Activated T-cell treated with anti-CD3 and anti-CD28 coated beads for 4 hours (primary cell): ENCODE measurements at places on chromosomes 3 and 15.

GRCh38 chr3:189071446-189071845 is 100.3 kb upstream of the TPRG1 start:
- no peak for DNase-seq

- no peak for DNase-seq
These were observed 202.5 kb upstream of the HES1 start for GRCh38 chr3:193933451-193933850.

DNA sequence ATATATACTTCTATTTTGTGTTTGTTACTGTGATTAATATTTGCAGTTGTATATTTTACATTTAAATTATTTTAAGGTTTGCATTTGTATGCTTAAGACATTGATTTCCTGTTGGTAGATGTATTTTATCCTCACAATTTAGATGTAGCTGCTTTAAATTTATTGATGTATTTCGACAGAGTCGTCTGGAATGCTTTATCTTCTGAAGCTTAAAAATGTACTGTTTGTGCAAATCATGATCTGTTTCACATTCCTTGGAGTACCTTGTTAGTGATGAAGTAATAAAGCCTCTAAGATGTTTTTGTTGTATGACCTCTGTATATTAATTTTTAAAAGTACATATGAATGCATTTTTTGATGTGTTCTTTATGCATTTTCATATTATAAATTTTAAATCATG is 1.9 kb downstream of the CHD2 start:
- no peak for DNase-seq

GRCh38 chr3:43361077-43361476 is 74.7 kb downstream of the SNRK start:
- DNase-seq, result no peak

GRCh38 chr15:38662033-38662802 is 97.6 kb upstream of the RASGRP1 start:
- DNase-seq, result no peak

GRCh38 chr3:197023998-197024651 is 5.5 kb downstream of the MELTF start:
- no peak for DNase-seq

GRCh38 chr15:69540622-69541021 is 88.0 kb downstream of the RPLP1 start:
- DNase-seq, result no peak

DNA sequence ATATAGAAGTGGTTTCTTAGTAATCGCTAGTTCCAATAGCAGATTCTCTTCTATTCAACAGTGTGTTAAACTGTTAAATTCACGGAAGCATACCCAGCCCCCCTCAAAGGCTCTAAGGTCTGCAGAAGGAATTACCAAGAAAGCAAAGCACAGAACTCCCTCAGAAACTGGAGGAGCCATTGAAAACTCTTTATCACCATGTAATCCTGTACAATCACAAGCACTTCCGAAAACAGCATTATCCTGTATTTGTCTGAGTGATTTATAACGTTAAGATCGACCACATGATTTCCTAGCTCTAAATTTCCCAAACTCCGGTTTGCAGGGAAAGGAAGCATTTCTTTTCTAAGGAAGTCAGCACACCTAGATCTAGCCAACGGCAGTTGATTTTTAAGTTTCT is 20.0 kb downstream of the MYO1E start:
- DNase-seq, result no peak

DNA sequence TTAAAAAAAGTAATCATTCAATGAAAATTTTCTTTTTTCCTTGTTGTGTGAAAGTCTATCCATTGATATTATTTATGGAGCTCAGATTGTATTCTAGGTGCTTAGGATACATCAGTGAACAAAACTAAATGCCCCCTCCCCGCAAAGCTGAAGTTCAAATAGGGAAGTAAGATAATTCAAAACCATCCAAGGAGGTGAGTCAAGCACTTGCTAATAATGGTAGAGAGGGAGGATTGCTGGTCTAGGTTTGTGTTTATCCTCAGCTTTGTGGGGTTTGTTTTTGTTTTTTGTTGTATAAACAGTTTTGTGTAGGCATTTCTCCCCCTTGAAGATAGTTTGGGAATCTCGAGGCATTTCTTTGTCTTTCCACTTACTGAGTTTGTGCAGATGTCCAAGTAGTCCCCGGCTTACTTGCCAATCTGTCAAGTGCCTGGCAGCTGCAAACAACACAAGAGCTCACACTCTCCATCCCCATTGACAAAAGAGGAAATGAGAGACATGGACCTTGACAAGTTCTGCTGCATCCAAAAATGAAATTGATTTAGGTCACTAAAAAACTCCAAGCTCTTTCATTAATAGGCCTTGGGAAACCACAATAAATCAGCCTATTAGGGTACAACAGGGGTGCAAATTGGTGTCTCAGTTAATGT is 575.8 kb upstream of the TBL1XR1 start:
- DNase-seq, result no peak

DNA sequence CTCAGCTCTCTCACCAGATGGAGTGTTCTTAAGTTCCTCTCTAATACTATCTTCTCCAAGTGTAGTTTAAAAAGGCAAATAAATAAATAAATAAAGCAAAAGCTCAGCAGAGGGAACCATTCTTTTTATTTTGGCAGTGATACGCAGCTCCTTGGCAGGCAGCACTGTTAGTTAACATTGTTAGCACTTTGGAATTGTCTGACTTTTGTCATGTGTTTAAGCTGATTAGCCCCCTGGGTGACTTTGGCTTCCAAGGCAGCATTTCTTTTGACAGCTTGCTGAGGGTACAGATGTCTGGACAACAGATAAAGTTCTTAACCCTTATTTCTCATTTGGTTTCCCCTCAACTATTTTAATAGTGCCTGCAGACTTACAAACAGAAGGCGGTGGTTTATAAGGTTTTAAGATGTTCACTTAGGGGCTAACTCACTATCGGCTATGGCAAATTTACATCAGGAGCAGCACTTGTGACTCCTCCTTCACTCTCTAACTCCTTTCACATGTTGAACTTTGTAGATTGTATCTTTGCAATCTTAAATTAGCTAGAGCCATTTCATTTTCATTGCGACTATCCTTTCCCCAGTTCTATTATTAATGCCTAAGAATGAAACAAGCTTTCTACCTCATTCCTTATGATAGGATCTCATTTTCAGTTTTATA is 213.4 kb downstream of the ZBBX start:
- DNase-seq, result no peak

DNA sequence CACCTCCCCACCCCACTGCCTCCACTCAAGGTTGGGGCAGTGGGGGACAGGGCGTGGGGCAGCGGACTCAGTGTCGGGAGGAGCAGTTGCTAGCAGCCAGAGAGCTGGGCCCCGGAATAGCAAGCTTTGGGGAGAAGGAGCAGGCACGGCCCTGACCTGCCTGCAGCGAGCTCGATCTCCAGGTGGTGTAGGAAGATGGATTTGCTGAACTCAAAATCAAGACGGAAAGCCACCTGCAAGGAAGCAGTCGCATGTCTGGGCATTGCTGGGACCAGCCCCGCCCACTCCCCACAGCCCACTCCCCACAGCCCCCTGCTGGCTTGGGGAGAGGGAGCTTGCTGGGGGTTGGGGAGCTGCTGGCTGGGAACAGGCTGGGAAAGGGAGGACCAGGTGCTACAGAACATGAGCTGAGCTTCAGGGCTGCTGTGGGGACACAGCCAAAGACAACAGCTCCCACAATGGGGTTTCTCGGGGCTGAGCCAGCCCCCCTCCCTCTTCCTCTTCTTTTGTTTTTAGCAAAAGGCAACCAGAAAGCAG is 38.0 kb downstream of the FEM1B start:
- DNase-seq, result no peak

GRCh38 chr3:37531066-37531720 is 330.5 kb upstream of the CTDSPL start:
- no peak for DNase-seq

DNA sequence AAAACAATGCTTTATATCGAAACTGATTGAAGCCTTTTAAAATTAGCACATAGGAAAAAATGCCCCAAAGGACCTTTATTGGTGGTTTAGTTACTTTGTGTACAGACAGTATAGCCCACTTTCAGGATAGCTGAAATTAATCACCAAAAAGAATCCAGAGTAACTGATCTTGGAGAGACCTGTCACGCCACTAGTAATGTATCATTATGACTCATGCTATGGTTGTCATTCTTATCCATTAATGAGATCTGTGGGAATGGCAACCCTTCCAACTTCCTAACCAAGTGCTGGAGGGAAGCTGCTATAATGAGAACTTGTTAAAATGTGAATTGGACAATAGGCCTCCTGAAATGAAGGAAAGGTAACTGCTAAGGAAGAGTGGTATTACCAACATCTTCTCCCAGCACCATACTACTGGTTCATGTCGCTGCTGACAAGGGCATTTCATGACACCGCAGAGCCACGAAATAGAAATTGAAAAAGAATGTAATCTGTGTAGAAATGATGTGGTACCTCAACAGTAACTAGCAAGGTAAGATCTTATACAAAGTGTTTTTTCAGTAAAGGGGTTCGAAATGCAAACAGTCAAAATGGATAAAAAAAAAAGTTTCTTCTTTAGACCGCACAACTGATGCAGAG is 7.1 kb upstream of the EMC4 start:
- no peak for DNase-seq

- DNase-seq, result no peak
These were observed 69.6 kb upstream of the ATP10A start for GRCh38 chr15:25932696-25933095.

- no peak for DNase-seq
These were observed 12.1 kb downstream of the IQGAP1 start for GRCh38 chr15:90400005-90400758.

GRCh38 chr15:98421419-98422129 is 226.8 kb upstream of the IGF1R start:
- DNase-seq, result peak; percentile 52

DNA sequence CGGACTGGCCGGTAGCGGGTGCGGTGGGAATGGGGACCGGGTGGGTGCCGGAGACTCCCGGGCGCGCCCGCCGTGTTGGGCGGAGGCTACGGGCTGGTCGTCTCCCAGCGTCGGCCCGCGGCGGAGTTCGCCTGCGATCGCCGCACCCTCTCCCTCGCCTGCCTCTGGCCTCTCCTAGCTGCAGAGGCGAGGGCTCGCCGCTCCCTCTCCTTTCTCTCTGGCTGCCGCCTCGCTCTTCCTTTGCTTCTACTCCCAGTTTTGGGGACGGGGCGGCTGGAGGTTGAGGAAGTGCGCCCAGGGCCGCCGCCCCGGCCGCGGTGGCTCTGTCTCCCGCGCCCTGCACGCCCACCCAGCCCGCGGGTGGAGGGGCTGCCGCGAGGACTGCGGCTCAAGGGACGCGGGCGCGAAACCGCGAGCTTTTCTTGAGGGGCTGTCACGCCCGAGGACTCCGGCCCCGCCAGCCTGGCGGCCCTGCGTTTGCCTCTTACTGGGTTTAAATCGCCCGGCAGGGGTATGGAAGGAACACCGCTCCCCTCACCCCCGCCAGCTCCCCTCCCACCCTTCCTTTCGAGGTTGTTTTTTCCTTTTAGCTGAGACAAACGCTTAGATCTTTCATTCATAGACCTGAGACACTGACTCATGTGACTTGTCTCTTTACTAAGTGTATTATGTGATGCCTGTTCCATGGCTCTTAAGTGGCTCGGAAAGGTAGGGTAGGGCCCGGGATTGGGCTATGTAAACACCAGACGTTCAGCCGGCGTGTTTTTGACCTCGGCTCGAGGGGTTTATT is 654 bp downstream of the PIK3CA start:
- peak; percentile 44 for DNase-seq

- DNase-seq, result no peak
These were observed 120.1 kb downstream of the OXNAD1 start for GRCh38 chr3:16385151-16385550.

DNA sequence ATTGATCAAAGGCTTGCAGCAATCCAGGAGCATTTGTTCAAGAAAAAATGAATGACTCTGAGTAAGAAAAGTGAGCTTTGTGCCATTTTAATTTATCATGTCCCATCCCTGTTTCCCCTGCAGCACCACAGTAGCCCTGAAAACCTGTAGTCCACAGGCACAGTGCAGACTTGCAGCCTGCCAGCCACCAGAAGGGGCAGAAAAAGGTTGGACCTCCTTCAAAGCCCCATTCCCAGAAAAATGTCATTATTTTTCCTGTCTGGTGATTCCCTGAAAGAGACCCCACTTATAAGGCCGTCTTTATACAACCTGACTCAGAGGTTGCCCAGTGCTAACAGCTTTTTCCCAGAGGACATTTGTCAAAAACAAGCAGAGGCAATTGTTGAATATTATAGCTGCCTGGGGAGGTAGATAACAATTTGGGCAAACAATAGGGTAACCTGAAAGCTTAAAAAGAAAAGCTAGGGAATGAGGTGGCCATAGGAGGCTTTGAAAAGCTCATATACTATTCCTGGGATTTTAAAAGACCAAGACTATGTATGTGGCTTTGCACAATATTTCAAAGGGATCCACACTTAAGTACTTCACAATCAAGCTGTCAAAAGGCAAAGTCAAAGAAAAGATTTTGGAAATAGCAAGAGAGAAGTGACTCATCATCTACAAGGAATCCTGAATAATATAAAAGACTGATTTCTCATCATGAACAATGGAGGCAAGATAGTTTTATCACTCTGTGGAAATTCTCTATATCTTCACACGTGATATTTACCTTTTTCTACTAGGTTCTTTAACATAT is 136.8 kb upstream of the PLXNA1 start:
- DNase-seq, result no peak

DNA sequence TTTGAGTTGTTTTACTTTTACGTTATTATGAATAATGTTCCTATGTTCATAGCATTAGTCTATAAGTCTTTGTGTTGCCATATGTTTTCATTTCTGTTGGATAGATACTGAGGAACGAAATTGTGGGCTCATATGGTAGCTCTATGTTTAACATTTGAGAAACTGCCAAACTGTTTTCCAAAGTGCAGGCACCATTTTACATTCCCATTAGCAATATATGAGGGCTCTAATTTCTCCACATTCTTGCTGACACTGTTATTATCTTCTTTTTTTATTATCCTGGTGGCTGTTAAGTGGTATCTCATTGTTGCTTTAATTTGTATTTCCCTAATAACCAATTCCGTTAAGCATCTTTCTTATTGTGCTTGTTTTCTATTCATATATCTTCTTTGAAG is 1.8 kb upstream of the PIK3R4 start:
- DNase-seq, result no peak

DNA sequence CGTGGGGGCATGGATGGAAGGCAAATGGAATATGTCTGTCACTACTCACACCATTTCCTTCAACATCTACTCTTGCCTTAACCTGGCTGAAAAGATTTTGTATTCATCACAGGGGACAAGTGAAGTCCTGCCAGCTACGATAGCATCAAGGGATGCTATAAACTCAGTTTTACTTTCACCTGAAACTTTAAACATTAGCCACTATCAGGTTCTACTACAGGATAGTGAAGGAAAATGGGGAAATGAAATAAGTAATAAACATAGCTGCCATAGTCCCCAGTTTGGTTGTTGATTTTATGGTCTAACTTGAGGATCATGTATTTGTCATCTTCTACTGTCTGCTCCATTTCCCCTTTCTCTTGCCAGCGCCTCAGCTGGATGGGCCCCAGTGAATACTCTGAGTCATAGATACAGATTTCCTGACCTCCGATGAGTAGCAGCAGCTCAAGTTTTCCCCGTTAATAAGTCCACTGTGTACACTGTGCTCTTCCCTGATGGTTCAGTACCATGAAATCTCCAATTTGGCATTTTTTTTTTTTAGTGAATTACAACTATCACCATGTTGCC is 338.2 kb upstream of the SLCO3A1 start:
- no peak for DNase-seq
